ENCODE measurements at places on chromosomes 7 and 10.

GRCh38 chr7:102469972-102470825 lies 5.4 kb downstream of the LRWD1 start:
- DNase-seq, result no peak

DNA sequence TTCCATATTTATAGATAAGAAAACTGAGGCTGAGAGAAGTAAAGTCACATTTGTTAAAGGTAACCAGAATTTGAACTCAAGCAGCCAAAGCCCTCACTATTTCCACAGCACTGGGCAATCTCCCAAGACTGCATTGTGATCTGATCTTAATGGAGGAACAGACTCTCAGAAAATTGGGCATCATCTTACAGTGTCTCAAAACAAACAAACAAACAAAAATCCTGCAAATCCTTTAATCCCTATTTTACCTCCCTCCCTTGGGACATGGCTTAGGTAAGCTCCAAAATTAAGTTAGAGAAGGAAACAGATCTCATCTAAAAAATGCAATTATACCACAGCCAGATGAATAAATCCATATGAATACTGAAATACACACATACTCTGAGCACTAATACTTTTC lies 57.5 kb downstream of the FHIP2A start:
- no peak for DNase-seq

DNA sequence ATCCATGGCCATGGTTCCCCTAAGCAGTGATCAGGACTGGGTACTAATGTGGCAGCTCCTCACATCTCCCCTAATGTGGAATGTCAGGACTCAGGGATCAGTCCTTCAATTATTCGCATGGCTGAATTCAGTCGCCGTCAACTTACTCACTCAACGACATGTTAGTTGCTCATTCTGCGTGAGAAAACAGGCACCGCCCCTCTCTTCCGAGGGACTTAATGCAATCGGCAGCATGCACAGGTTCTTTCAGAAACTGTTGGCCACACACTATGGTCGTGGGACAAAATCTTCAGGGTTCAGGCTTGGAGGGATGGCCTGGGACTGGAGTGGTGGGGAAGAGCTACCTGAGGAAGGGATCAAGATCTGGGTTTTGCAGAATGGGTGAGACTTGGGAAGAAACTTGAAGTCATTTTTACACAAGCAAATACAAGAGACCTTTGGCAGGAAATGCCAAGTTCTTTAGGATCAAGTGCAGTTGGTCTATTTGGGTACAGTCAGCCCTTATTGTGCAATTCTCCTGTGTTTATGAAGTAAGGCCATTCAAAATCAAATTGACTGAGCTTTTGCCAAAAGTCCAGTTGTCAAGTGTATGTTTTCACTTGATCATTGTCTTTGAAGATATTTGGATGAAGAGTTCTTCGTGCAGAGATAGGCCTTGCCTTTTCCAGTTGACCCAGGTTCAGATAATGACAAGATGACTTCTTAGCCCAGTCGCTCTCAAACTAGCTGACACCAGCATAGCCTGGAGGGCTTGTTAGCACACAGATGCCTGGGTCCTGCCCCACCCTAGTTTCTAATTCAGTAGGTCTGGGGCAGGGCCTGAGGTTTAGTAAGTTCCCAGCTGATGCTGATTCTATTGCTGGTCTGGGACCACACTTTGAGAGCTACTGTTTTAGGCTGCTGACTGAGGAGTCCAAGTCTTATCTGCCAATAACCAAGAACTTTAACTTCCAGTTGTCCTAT lies 48.5 kb downstream of the LRRC18 start:
- no peak for DNase-seq

DNA sequence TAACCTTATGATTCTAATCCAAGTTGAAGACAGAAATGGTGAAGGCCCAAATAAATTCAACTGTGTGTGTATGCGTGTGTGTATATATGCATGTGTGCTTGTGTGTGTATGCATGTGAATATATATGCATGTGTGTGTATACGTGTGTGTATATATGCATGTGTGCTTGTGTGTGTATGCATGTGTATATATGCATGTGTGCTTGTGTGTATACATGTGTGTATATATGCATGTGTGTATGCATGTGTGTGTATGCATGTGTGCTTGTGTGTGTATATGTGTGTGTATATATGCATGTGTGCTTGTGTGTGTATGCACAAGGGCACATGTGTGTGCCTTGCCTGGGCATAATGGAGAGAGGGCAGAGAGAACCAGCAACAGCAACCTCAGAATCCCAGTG lies 184.7 kb upstream of the PLPP4 start:
- no peak for DNase-seq

- no peak for DNase-seq
Observed at GRCh38 chr7:101924171-101924570, 106.7 kb downstream of the CUX1 start.

GRCh38 chr7:148328906-148329305 lies 261.7 kb upstream of the C7orf33 start:
- DNase-seq, result no peak

DNA sequence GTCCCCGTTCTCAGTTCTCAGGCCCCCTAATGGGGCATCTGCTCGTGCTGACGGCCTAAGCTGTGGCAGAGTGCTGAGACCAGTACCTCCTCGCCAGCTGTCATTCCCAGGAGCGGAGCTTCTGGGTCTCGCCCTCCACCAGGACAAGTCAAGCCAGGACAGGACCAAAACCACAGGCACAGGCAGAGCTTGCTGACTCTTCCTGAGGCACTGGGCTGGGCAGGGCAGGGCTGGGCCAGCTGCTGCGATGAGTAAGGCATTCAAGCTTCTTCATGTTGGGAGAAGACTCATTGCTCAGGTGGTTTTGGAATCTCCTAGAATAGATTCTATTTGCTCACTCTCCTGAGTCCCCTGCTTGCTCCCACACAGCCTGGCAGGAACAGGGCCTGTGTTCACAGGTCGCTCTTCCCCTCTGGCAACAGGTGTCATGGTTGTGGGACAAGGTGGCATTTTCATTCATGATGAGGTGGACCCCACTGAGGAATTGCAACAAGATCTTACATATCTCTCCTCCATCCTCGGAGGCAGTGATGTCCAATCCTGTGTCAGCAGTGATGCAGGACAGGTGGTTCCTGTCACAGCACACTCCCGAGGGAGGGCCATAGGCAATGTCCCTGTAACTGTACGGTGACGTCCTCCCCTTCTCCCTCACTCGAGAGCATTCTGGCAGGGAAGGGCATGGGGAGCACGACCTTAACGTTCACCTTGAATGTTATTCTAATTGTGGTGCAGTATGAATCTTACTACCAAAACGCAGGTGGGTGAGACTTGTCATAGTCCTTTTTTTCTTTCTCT lies 17.0 kb upstream of the SH3PXD2A start:
- no peak for DNase-seq

DNA sequence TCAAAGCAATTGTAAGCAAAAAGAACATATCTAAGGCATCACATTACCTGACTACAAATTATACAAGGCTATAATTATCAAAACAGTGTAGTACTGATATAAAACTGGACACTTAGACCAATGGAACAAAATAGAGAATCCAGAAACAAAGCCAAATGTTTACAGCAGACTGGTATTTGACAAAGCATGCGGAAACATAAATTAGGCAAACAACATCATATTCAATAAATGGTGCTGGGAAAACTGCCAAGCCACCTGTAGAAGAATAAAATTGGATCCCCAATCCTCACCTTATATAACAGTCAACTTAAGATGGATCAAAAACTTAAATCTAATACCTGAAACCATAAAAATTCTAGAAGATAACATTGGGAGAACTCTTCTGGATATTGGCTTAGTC lies 240.8 kb upstream of the POM121L12 start:
- DNase-seq, result no peak

GRCh38 chr10:11724938-11725776 lies 17.0 kb upstream of the ECHDC3 start:
- DNase-seq, result no peak

Data from activated T-helper 1 cell treated with Interleukin-2 at 50 U/mL for 16 hours (primary cell).